ENCODE measurements at places on chromosomes 2 and 18.

- peak; percentile 55 for DNase-seq
Observed at GRCh38 chr2:25894135-25894830, 16.0 kb upstream of the ASXL2 start.

DNA sequence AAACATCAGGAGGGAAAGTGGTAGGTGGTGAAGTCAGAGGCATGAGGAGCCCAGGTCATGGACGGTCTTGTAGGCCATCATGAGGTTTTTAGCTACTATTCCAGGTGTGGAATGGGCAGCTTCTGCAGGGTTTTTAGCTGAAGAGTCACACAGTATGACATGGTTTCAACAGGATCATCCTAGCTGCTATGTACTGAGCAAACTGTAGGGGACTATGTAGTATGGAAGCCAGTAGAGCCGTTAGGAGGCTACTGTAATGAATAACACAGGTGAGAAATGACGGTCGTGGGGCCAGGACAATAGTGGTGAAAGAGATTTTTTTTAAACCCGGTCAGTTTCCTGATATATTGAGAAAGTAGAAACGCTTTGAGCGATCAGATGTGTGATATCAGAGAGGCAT, 167.6 kb upstream of the FN1 start:
- no peak for DNase-seq

GRCh38 chr2:234292205-234292961, 204.5 kb downstream of the ARL4C start:
- DNase-seq, result no peak

GRCh38 chr2:95208106-95208505, 785 bp downstream of the ZNF892 start:
- peak; percentile 38 for DNase-seq

DNA sequence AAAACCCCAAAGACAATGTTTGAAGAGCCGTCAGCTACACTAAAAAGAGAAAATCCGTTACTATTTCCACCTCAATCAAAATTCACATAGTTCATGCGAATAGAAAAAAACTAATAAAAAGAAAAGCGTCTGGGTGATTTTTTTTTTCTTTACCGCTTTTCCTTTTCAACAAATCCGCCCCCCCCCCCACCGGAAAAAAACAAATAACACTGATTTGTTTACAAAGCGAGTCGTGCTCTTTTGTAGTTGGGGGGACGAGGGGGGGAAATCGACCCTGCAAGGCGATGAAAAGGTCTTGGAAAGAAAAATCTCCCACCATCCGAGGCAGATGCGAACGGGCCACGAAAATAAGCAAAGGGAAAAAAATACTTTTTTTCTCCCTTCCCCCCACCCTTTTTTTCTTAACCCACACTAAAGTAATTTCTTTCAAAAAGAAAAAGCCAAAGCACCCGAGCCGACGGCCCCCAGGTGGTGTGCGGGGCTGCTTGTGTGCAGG, 638 bp downstream of the ZNF521 start:
- DNase-seq, result no peak

All from fibroblast of mammary gland (primary cell).